Activated naive CD4-positive, alpha-beta T cell (primary cell): ENCODE measurements at places on chromosomes 6 and 20.
A peak's percentile ranks its signal among the peaks of the same experiment; 100 is the strongest.

DNA sequence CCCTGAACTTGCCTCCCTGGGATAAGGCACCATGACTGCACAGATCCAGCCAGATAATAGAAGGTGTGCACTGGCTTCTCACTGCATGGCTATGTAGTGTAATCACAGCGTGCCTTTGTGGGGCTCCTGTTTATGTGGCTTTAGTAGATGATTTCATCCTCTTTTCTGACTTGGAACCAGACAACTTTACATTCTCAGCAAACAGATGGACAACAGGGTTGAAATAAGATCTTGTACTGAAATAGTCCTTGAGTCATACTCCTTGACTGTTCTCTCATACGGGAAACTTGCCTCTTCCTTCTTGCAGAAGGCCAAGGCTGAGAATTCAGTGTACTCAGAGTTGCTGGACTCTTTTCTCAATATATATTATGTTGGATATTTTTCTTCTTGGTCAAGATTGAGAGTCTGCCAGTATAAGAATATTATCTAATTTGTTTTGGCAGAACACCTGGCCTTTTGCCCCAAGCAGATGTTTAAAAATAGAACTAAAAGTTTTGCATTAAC lies 25.0 kb upstream of the RNF144B start:
- no peak for DNase-seq

DNA sequence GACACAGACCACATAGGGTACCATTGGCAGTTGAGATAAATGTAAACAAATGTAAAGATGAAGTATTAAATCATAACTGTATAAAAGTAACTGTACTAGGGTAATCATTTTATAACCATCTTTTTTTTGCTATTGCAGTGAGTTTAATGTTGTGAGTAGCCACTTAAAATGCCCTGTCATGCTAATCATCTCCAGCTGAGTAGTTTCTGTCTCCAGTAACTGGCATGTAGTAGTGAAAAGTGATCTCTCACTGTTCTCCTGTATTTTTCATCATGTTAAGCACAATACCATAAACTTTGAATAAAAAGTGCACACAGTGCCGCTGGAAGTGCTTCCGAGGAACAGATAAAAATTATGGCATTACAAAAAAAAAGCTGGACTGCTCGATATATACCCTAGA lies 45.0 kb upstream of the OPRM1 start:
- no peak for DNase-seq

DNA sequence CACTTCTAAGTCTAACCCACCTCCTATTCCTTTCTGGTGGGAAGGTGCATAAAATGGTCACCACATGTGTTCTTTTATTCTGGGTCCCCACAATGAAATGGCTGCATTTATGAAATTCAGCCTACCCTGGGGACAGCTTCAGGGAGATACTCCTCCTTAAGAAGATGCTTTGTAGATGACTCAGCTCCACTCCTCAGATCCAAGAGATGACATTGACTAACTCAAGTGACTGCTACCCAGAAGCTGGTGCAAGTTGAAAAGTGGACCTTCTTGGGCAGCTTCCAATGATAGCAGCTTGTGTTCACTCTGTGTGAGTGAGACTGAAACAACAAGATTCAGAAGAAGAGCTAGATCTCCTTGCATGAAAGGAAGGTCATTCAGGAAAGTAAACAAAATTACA lies 113.4 kb downstream of the SCP2D1 start:
- DNase-seq, result no peak

DNA sequence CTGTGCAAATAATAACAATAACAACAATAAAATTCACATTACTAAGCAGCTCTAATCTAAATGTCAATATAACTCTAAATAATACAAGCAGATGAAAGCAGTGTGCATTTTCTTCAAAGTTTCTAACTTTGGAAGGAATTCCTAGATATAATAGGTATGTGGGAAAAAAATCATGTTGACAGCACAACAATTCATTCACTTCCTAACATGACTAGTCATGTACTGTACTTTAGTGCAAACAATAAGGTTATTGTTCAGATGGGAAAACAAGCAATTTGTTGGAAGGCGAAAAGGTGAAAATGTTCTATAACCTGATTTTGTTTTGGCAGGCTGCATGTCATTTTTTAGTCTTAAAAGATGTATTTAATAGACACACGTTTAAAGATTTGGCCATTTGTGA lies 484.3 kb upstream of the JAG1 start:
- DNase-seq, result no peak

DNA sequence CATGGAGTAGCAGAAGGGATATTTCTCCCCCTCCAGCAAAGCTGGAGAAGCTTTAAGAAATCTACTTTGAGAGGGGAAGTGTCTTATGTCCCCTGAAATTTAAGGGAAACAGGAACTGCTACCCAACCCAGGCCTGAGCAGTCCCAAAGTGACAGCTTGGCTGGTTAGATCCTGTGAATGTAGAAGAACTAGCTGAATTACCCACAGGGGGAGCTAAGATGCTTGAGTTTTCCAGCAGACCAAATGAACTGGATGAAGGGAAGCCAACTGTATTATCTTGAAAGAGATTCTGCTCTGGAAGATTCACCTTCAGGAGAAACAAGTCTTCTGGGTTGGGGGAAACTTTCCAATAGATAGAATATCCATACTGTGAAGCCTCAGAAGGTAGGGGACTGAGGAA lies 303.3 kb upstream of the MMS22L start:
- no peak for DNase-seq

- DNase-seq, result no peak
Observed at GRCh38 chr20:34104059-34104458, 8.0 kb downstream of the EIF2S2 start.

DNA sequence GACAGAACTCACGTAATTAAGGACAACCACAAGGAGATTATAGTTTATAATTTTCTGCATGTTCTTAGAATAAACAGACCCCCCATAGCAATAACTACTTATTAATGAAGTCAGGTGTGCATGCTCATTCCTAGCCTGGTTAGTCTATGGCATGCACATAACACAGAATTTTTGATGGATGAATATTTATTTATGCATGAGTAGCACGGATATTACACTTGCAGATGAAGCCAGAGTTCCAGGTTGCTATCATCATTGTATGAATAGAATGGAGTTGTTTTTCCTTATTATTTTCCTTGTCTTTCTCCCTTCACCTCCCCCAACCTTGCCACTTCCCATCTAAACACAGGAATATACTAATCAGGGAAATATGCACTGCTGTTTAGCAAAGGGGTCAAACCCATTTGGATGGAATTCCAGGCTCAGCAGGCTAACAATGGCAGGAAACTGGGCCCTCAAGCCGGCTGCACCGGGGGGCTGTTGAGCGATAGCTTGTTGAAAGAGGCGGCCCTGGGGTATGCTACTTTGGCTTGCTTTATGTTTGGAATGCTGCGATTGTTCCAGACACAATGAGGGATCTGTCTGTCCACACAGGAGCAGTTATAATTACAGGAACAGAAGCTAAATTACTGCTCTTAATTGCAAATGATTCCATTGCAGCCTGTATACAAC lies 112.6 kb downstream of the TMEM170B start:
- DNase-seq, result no peak

- no peak for DNase-seq
Observed at GRCh38 chr6:165769401-165769800, 106.4 kb upstream of the PDE10A start.

GRCh38 chr6:156890627-156891314 lies 113.6 kb downstream of the ARID1B start:
- no peak for DNase-seq

DNA sequence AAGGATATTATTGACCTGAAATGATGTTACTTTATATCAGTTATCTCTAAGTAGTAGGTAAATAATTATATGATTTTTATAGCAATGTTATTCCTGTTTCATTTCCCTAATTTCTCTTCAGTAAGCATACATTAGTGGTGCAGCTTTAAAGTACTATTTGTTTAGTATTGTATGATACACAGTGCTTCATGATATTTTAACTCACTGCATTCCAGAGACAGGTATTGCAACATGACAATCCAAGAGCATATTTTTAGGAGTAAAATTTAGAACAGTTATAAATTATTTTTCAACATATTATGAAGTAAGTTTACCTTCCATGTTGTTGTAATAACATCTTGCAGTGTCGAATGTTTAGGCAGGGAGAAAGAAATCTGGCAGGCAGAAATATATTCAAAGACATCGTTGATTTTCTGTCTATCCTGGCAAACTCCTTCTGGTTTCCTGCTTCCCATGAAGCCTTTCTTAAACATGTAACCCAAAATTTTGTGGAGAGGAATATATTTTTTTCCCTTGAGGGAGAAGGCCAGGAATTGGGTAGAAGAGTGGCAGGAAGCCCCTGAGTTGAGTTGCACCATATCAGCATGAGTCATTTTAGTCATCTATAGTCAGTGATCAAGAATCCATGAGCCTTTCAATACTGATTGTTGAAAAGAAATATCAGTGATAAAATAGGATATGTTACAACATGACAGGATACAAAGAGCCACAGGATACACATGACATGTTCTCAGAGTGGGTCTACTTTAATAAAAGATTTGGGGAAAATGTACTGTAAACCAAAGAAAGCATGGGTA lies 29.0 kb upstream of the PTCHD4 start:
- no peak for DNase-seq

- DNase-seq, result peak; percentile 11
Observed at GRCh38 chr20:19692685-19693119, 65.4 kb upstream of the RIN2 start.

DNA sequence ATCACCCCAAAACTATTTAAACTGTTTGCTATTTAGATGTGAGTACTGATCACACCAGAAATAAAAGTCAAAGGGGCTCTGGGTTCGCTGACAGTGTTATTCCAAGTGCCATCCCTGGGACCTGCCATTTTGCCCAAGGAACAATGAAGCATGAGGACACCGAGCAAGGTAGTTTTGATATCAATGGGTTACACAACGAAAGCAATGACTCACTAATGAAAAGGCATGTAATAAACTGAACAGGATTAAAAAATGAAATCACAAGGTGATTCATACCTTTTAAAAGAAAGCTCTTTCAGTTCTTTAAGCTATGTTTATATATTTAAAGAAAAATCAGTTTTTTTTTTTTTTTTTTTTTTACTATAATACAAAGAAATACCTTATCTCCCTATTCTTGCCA lies 102.0 kb downstream of the HS3ST5 start:
- no peak for DNase-seq

DNA sequence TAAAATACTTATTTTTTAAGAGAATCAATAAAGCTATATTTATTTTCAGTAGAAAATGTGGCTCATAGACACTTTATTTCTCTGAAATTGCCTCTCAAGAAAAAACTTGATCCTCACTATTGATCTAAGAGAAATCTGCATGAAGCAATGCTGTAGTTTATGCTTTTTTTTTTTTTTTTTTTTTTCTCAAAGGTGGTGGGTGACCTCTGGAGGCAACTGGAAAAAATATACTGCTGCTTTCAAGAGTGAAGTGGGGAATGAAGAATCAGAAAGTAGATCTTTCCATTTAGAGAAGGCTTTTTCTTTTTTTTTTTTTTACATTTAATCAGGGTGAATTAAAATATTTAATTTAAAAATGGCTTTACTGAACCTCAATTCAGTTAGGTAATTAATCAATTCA lies 169.3 kb downstream of the SLC16A10 start:
- DNase-seq, result no peak

- no peak for DNase-seq
Observed at GRCh38 chr6:144993870-144994269, 708.7 kb downstream of the UTRN start.

DNA sequence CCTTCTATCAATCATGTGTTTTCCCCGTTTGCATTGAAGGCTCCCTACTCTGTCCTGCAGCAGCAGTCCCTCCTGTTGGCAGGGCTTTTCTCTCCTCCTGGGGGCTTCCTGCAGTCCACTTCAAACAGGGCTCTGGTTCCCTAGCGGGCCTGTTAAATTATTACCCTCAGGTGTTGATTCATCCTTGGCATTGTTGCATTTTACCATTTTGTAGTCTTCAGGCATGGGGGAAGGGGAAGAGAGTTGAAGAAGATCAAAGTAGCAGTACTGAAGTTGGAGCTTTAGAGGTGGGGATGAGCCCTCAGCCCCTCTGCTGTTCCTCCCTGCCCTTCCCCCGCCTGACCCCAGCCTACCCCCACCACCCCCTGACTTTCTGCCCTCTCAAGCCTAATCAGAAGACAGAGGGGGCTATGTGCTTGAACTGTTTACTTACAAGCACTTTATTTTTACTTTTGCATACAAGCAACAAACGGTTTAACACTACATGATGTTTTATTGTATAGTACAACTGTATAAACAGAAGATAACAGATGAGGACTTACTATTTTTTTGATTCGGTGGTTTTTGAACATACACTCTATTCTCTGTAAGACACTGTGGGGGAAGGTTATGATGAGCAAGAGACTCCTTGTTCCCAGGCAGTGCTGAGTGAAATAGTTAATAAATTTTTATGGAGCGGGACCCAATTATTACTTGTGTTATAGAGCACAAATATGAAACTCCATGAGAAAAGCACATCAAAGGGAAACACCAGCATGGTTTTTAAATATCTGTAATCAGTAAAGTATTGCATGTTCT lies 169.7 kb downstream of the EYA4 start:
- no peak for DNase-seq

- no peak for DNase-seq
Observed at GRCh38 chr6:108665495-108666196, 104.9 kb downstream of the FOXO3 start.

- DNase-seq, result no peak
Observed at GRCh38 chr6:56055081-56055704, 179.8 kb upstream of the BMP5 start.

DNA sequence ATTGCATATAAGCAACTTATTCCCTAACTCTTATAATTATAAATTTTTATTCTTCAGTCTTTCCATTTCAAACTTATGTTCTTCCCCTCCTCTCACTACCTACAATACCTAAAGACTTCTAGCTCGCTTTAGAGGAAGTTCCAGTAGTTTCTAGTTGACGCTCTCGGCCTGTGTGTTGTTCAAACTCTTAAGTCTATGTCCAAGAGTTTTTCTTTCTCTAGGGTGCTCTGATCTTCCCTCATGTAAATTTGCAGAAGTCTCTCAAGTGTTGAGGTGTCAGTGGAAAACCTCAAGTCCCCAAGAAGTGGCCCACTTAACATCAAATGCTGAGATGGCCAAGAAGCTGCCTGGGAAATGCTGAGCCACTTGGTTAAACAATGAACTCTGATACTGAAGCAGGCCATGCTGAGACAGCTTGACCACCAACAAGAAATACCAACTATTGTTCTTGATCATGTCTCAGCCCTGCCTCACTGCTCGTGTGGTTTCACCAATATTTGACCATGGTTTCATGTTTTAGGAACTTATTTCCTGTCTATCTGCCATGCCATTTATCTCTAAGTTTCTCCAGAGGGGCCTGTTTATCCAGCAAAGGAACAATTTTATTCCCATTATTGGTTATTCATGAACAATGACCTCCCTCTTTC lies 100.9 kb upstream of the TCF21 start:
- DNase-seq, result no peak

- no peak for DNase-seq
Observed at GRCh38 chr6:87965806-87966205, 81.8 kb upstream of the SPACA1 start.

DNA sequence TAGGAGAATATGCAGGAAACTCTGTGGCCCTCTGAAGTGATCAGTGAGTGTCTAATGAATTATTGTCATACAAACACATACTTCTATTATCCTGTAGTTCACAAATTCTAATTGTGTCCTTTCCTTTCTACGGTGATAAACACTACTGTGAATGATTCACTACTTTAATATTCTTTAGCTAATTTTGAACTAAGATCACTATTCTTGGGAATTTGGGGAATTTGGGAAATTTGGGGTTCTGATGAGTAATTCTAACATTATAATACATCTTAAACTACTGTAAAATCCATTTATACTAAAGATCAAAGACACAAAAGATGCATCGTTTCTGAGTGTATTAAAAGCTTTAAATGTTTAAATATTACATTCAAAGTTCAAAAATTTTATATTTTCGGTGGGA lies 1287.2 kb upstream of the CITED2 start:
- DNase-seq, result no peak
